ENCODE measurements at places on chromosomes 13 and 19.
A peak's percentile ranks its signal among the peaks of the same experiment; 100 is the strongest.

DNA sequence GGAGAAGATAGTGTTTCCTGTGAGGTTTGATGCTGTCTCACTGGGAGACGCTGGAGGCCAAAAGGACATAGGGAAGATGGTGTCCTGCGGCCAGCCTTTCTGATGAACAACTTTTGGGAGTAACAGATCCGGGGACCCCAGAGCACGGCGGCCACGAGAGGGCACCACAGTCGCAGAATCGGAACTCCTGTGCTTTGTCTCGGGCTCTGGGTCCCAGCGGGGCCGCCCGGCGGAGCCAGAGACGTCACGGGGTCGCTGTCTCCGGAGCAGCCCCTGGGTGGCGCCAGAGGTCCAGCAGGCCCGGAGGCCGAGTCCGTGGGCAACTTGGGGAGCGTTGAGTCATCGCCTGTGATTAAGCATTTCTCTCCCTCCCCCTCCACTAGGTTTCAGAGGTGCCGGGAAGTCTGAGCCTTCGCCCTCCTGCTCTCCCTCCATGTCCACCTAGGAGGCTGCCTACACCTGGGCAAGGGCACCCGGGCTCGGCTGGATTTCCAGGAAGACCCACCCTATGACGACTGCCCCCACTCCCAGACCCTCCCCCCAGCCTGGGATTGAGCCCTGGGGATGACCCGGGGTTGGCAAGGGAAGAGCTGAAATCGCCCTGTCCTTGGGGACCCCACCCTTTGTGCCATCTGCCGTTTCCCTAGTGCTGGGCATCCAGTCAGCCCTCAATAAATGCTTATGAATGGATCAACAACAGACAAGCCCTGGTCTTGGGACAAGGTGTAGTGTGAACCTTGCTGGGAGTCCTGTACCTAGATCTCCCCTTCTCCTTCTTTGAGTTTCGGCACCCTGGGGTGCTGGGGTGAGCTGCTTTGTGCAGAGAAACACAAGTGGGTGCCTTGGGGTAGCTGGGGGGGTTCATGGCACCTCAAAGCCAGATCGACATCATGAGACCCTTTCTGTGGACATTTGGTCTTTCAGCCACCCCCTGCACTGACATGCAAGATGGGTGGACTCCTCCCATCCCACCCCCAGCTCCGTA lies 3.4 kb downstream of the NANOS3 start:
- peak; percentile 98 for DNase-seq

GRCh38 chr13:20073775-20074174 lies 87.1 kb downstream of the GJA3 start:
- DNase-seq = no peak

DNA sequence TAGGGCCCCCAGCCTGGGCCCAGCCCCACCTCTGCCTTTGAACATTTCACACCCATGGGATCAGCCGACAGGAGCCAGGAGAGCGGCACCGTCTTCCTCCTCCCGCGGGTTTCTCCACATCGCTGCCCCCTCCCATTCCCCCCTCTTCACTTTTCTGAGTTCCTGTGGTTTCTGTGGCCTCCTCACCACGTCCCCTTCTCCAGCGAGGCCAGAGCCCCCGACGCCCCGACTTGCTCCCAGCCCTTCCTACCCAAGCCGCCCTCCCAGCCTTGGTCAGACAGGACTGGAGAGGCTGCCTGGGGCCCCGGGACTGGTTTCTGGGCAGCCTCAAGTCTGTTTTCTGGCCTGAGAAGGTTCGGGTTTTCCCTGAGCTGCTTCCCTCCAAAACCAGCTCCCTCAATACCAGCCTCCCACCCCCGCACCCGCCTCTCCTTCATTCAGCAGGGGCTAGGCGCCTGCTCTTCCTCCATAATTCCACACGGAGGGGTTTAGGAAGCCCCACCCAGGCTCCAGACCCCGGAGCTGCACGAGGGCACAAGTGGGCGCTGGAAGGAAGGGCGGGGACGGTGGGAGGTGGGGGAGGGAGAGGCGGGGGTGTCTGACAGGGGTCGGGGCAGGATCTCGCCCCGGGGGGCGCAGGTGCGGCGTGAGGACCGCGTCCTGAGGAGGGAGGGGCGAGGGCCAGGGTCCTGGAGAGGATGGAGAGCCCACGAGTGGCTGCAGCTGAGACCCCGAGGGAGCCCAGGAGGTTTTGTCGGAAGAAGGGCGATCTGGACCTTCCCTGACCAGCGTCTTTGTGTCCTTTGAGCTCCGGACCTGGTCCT lies 4.0 kb upstream of the SIGLEC10 start:
- DNase-seq = no peak

DNA sequence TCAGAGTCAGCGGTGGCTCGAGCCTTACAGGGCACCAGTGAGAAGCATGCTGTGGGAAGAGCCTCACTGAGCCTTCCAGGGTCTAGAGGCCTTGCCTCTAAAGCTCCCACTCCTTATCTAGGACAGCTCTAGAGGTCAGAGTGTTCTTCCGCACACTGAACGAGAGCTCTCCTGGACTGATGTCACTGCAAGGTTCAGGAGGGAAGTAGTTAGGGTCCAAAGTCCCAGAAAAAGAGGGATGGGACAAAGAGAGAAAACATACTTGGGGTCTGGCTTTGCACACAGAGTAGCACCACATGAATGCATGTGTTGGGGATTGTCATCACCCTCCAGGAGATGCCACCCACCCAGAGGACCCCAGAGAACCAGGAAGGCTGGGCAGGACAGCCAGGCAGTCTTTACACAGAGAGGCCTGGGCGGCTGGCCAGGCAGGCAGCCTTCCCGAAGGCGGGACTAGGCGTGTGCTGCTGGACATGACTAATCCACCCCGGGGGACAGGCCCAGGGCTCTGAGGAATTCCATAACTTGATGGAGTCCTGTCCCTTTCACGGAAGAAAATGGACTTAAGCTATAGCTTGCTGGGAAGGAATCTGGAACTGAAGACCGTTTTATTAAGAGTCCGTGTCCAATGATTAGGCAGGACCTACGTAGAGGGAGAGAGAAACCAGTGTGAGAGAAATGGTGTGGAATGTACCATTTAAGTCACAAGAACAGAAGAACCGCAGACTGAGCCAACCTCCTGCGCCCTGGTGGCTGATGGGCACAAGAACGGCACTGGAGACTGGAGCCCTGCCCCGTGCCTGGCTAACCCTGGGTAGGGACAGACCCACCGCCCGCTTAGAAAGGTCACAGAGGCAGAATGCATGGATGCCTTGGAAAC lies 16.6 kb upstream of the EPHX3 start:
- DNase-seq = no peak

DNA sequence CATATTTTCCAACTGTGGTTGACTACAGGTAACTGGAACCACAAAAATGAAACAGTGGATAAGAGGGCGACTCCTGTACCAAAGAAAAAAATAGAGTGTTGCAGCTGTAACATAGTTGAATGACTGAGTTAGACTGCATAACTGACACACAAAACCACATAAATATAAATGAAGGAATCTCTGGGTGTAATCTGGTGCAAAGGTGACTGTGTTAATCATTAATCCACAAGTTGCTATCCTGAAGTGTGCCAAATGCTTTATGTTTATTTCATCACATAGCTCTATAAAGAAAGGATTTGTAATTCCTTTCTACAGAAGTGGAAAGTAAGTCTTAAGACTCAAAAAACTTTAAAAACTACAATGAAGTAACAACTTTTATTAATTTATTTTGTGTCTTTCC lies 6.0 kb upstream of the GJB2 start:
- DNase-seq = no peak

DNA sequence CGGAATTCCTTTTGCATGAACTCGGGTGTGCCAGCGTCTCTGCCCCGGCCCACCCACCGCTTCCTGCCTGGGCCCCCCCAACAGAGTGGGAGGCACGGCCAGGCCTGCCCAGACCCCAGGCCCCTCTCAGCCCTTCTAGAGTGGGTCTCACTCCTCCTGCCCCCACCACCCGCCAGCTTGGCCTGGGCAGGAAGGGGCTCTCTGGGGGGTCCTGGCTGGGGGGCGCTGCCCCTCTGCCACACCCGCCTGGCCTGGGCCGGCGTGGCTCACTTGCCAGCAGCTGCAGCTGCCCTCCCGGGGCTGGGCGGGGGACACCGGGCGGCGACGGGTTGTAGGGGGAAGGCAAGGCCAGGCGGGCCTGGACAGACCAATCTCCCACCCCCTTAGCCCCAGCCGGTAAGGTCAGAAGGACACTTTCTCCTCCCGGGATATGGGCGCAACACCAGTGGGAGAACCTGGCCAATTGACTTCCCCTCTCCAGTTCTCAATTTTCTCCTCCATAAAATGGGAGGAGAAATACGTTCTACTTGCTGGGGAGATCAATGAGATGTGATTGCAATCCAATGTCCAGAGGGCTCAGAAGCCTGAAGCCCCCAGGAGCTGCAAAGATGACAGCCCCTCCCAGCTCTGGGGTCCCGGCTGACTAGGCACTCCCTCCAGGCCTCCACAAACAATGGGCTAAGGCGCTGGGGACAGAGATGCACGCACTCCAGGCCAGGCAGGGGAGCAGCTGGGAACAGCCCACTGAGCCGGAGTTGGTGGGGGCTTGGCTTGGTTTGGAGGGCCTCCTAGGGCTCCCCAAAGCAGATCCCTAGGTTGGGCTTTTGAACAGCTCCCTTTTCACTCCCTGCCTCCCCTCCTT lies 2.4 kb downstream of the CRLF1 start:
- no peak for DNase-seq

GRCh38 chr13:20441056-20441455 lies 84.6 kb downstream of the CRYL1 start:
- no peak for DNase-seq

DNA sequence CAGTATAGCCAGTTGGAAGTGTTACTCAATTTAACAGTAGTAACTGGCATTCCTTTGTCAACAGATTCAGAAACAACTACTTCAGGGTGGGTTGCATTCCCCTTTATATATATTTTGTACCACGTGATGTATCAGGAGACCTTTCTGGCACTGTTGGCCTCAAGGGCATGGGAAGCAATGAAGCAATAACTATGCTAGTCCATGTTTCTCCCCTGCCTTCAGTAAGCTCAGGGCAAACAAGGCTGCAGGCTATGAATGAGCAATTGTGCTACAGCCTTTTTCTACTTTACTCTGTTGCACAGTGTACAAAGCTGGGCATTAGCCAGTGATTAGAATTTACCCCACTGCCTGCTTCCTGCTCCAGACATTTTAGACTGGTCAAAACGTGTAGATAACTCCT lies 348.8 kb downstream of the GPC5 start:
- no peak for DNase-seq

DNA sequence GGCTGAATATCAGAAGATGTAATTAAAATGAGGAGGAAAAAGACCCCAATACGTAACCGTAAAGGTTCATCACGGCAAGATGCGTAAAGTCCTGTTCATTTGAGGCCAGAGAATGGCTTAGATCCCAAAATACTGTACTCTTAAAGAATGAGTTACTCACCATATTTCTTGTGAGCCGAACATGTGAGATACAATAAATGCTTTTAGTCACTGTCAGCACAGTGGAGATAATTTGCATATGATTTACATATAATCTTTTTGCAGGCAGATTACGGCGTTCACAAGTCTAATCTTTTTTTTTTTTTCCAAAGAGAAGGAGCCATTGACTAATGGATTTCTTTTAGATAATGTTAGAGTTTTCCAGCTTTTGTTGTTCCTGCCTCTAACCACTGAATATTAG lies 28.4 kb downstream of the AMER2 start:
- DNase-seq = no peak

GRCh38 chr19:45901432-45901911 lies 941 bp downstream of the MYPOP start:
- no peak for DNase-seq

DNA sequence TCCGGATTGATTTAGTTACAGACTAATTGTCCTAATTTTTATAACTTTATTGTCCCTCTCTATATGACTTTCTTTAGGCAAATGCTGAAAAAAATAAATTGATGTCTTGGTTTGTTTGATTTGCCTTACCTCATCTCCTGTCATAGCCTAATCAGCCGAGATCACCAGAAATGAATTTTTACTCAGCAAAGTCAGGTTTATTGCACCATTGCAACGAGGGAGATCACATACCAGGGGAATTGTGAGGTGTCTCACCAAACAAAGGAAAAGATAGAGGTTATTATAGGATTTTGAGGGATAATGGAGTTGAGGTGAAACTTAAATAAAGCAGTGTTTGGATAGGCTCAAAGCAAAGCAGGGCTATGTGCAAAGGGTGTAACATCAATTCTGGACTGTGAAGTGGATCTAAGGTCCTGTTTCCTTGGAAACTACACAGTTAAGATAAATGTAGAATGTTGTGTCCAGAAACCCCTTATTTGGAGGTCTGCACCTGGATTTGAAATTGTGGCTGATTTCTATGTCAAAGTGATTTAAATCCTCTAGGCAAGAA lies 372.6 kb downstream of the OXGR1 start:
- DNase-seq = no peak

GRCh38 chr19:13962699-13963602 lies 10.6 kb downstream of the DCAF15 start:
- DNase-seq = no peak

GRCh38 chr13:29497137-29497654 lies 98.3 kb downstream of the SLC7A1 start:
- DNase-seq = no peak

GRCh38 chr19:46975925-46976782 lies 43.5 kb upstream of the NPAS1 start:
- DNase-seq = no peak

- no peak for DNase-seq
Observed at GRCh38 chr13:30738526-30739236, 3.3 kb downstream of the ALOX5AP start.

DNA sequence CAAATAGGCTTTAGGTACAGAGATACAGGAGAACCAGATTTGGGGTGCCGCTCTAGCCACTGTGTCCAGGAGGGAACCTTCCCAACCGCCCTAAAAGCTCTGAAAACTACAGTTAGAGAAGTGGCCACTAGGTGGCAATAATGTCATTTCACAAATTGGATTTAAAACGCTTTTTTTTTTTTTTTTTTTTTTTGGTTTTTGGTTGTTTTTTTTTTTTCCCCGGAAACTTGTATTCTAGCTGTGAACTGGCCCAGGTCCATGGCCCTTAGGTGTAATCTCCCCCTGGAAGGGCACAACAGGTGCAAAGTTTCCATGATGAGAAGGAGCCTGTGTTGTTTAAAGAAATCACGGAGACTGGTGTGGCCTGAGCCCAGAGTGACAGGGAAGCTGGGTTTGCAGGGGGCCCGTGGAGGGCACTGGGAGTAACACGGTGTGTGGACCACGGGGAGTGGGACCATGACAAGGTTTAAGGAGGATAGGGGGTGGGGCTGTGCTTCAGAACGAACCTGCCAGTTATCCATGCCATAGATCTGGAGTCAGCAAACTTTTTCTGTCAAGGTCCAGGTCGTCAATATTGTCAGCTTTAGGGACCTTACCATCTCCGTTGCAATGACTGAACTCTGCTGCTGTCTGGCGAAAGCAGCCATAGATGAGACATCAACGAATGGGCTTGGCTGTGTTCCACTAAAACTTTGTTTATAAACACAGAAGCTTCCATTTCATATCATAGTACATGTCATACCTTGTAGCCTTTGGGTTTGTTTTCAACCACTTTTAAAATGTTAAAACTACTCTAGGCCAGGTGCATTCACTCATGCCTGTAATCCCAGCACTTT lies 10.1 kb downstream of the OR1I1 start:
- DNase-seq = peak; percentile 11

Measured in activated T-cell treated with anti-CD3 and anti-CD28 coated beads for 1 hour (primary cell).